ENCODE measurements at places on chromosomes 4 and X.

DNA sequence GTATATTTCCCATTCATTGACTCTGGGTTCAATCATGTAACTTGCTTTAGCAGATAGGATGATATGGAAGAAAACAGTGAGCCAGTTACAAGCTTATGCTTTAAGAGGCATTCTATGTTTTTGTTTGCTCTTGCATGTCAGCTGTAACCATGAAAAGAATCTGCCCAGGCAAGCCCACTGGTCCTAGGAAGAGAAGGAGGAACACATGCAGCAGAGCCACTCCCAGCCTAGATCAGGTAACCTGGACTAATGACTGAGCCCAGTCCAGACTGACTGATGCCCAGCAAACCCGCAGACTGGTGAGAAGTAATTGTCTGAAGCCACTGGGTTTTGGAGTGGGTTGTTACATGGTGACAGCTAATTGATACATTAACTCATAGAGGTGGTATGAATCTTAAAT is 167.9 kb downstream of the COL4A6 start:
- no peak for DNase-seq

- DNase-seq, result no peak
Measured at GRCh38 chrX:50723006-50723405, 91.0 kb downstream of the SHROOM4 start.

GRCh38 chr4:74543231-74543781 is 98.4 kb downstream of the AREG start:
- no peak for DNase-seq

DNA sequence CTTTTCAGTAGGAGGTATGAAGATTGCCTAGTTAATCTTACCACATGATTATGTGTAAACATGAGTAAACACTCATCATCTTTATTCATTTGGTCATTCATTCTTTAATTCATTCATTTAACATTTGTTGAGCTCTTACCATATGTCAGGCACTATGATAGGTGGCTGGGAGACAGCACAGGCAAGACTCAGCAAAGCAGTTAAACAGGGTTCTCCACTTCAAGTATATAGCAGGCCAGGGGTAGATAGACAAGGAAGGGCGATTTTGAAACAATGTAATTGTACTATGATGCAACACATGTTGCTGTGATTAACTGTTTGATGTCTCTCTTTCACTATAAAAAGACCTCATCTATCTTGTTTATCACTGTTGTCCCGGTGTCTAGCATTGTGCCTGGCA is 84.3 kb upstream of the GPR101 start:
- no peak for DNase-seq

DNA sequence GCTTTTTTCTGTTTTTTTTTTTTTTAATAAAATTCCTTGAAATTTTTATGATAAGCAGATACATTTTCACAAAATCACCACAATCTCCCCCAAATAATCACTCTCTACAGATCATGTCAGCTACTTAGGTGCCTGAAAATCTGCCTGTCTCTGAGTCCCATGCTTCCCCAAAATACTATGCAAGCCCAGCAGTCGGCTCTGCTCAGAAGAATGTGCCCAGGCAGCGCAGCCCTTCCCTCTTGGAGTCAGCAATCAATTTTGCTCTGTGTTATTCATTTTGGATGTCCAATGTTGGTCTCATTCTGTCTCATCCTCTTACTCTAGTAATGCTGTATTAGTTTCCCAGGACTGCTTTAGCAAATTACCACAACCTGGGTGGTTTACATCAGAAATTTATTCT is 24.9 kb upstream of the C1QTNF7 start:
- DNase-seq, result no peak

GRCh38 chr4:42786350-42787078 is 106.0 kb upstream of the GRXCR1 start:
- no peak for DNase-seq

DNA sequence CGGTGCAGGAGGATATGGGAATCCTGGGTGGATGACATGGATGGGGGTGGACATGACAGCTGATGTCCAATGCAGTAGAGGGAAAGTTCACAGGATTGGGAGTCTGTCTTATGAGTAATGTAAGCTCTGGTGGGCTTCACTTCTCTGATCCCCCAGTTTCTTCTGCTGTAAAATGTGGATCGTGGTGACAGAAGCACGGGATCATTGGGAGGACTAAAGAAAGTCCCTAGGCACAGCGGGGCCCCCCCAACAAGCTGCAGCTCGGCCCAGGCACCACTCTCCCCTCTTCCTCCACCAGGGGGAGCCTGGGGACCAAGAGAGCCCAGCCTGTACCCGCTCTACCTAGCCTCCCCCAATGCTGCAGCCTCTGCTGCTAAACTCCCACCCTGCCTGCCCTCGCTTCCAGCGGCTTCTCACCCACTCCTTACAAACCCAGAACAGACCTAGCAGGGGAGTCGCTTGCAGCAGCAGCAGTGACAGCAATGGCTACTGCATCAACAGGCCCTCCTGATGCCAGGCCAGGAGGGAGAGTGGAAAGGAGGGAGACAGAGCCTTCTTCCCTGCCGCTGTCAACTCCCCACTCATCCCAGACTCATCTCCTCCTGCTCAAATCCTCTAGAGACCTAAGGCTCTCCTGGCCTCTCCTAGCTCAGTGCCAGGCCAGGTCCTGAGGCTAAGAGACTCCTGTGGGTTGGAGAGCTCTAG is 36.1 kb upstream of the IQSEC2 start:
- DNase-seq, result peak; percentile 61

DNA sequence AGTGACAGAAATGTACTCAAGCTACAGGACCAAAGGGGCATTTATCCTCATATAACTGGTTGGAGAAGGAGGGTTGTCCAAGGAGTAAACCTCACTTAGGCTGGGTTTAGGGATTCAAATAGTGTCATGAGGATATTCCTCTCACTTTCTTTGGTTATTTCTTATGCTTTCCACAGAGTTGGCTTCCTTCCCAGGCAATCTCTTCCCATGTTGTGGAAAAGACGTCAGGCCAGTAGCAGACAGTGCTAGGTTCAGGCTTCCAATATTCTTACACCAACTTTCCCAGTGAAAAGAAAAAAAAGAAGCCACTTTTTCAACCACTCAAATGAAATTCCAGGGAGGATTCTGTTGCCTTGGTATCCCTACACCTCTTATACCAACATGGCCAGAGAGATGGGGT is 653.0 kb downstream of the C4orf33 start:
- no peak for DNase-seq

GRCh38 chrX:125681058-125681457 is 361.4 kb downstream of the TEX13C start:
- no peak for DNase-seq

- DNase-seq, result no peak
Measured at GRCh38 chr4:103207673-103208072, 9.5 kb upstream of the CENPE start.

DNA sequence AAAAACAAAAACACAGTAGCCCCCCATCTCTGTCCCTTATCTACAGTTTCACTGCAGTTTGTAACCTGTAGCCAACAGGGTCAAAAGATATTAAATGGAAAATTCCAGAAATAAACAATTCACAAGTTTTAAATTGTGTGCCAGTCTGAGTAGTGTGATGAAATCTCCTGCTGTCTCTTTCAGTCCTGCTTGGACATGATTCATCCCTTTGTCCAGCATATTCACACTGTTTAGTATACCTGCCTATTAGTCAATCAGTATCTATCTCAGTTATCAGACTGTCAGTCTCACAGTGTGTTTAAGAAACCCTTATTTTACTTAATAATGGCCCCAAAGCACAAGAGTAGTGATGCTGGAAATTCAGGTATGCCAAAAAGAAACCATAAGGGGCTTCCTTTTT is 21.9 kb downstream of the CNOT6L start:
- no peak for DNase-seq

DNA sequence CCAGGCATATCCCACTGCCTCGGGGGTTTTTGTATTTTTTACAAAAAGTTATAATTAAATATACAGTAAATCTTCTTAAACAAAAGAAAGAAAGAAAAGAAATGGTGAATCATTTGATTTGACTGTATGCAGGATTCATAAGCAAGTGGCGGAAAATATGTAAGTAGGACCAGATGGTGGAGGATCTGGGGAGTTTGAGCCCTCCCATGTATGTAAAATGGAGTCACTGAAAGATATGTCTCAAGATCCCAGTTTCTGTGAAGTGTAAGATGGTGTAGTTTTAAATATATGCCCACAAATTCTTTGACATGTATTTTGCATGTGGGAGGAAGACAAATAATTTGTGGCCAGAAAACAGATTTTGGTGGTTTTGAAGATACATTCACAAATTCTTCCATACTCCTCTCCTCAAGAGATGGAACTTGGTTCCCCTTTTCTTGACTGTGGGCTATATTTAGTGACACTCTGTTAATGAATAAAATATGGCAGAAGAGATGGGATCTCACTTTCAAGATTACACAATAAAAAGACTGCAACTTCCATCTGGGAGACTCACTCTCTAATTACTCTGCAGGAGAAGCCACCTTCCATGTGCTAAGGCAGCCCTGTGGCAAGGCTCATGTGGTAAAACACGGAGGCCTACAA is 133.6 kb upstream of the S100G start:
- DNase-seq, result no peak

Data from D721Med (cell line).